Endodermal cell (in vitro differentiated cells): ENCODE measurements at places on chromosomes 12 and 14. TPM values are rescaled to one million over a fixed set of nuclear protein-coding genes. Genes with fewer than 3 reads are reported as not detected.

The CEBPE gene
- not detected in 3 replicates for total RNA-seq

The EML1 gene
- 21.3 and 25.0 TPM in 2 replicates for total RNA-seq

The RNASE8 gene
- not detected in 2 replicates for total RNA-seq

- no peaks in the 10 kb centered on the region for H3K36me3 ChIP-seq
- DNase-seq, result no peak
- H3K27me3 ChIP-seq, result no peaks in the 10 kb centered on the region
- peaks cover 16% of the 10 kb centered on the region for H3K4me1 ChIP-seq
These were observed 41.7 kb downstream of the SUSD6 start for GRCh38 chr14:69652942-69653684.

DNA sequence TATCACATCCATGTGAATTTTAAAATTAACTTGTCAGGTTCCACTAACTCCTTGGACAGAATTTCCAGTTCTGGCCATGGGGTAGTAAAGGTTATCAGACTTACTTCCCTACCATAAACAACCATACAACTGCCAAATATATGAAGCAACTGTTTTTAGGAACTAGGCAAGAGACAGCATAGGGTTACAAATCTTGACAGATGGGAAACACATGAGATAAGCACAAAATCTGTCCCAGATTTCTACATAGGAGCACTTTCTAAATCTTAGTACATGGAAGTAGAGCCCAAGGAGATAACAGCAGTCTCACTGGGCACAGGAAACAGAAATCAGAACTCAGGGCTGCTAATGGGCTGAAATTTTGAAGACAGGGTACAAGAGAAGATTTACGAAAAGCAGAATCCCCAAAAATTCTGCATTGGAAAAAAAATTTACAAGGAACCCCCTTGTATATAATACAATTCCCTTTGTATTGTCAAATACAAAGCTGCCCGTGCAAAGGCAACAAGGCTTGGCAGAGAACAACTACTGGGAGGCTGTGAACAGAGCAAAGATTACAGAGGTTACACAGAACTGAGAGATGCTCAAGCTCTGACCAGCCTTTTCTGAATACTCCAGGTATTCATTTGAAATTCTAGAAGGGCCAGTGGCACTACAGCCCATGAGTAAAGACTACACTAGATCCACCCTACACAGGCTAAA is 43.2 kb downstream of the GALNT4 start:
- no peaks in the 10 kb centered on the region for H3K4me1 ChIP-seq
- no peak for DNase-seq
- H3K27me3 ChIP-seq, result no peaks in the 10 kb centered on the region

- H3K27ac ChIP-seq, result no peak overlapping the region
- no peaks in the 10 kb centered on the region for H3K36me3 ChIP-seq
- H3K27me3 ChIP-seq, result no peaks in the 10 kb centered on the region
- no peaks in the 10 kb centered on the region for H3K4me1 ChIP-seq
- no peak for DNase-seq
These were observed 312.3 kb upstream of the E2F7 start for GRCh38 chr12:77377622-77378021.
